ENCODE measurements at places on chromosomes 6 and 20. TPM values are rescaled to one million over a fixed set of nuclear protein-coding genes. Genes with fewer than 3 reads are reported as not detected.

DNA sequence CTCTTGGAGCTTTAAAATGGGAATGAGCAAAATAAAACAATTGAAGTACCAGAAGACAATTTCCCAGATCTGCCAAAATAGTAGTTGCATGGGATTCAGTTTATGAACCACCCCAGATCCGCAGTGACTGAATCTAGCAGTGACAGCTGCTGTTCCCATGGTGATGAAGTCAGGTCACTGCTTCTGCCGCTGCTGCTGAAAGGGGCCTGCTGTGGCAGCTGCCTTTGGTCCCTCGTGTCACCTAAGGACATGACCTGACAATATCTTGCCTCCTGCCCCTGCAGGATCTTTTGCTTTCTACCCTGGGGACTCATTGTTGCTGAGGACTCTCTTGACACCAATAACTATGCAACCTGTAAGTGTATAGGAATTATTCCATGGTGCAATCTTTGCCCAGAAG, 34.3 kb upstream of the OGFRL1 start:
- DNase-seq = no peak

DNA sequence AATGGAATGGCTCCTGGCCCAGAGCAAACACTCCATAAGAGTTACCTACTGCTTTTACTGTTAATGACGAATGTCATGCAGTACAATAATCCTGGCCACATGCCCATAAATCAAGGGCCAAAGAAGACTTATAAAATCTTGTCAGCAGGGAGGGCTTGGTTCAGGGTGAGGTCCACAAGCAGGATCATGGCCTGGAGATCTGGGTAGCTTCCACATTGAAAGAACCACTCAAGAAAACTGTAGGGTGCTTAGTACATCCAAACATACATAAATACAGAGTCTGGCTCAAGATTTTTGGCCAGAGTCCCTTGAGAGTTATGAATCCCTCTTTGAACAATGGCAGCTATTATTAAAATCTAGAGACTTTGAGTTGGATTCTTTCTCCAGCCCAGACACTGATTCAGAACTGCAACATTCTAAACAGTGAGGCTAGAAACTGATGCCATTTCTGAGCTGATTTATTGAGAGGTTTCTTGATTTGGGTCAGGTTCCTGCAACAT, 188.7 kb downstream of the CDC5L start:
- no peak for DNase-seq

DNA sequence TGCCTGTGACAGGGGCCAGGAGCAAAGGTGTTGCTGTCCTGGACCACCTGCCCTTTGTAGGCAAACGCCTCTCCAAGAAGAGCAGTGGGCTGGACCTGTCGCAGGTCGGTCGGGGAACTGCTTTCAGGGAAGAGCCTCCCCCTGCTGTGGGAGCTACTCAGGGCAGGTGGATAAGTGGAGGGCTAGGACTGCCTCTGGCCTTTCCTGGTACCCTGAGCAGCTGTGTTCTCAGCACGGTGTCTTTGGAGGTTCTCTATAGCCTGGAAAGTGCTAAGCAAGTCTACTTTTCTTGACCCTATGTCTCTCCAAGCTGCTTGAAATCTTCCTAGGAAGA, 35.0 kb downstream of the BPIFB1 start:
- no peak for DNase-seq

DNA sequence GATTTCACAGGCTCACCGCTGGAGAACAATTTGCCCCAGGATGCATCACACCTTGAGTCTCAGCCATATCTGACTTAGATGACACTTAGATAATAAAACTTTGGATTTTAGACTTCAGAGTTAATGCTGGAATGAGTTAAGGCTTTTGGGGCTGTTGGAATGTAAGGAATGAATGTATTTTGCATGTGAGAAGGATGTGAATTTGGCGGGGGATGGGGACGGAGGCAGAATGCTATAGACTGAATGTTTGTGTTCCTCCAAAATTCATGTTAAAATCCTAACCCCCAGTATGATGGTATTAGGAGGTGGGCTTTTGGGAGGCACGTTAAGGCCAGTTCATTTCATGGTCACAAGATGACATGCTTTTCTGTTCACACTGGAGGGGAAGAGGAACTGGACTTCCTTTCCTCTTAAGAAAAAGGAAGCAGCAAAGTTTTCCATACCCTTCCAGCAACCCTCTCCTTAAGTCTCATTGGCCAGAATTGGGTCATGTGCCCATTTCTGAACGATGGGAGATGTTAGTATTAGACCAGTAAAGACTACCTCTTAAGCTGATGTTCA, 5.8 kb upstream of the SRXN1 start:
- DNase-seq = no peak

GRCh38 chr20:46406200-46406985, at the start of gene ELMO2:
ELMO2 (minus strand) TSS chr20:46406615; CDS start chr20:46394482, 12,133 bp downstream.
- peak; percentile 99 for DNase-seq

GRCh38 chr6:81938991-81939732, 186.7 kb upstream of the TENT5A start:
- DNase-seq = no peak

Gene SULF2
- 141 TPM for total RNA-seq

Gene LINC00237
- not detected for total RNA-seq

Gene SLCO4A1
- total RNA-seq = 15.2 TPM

Gene ULBP1
- total RNA-seq = not detected

Gene TTLL9
- 0.19 TPM for total RNA-seq

Data from posterior vena cava (tissue), 2 donors.